ENCODE measurements at places on chromosomes 12 and 14.
A peak's percentile ranks its signal among the peaks of the same experiment; 100 is the strongest.

DNA sequence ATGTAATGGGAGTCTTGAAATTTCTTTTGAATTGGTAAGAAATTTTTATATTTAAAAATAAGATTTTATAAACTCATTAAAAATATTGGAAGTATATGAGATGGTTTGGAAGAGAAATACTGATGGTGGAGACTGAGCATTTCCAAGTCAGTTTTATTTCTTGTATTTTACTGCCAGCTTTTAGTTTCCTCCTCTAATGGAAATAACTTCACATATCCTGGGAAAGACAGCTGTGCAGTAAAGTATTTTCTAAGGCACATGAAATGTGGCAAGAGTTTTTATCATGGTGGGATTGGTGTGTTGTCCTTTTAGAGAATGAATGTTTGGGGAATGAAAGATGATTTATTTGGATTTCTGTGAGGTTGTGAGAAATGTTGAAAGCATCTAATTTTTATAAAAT lies 346.9 kb upstream of the RGS6 start:
- DNase-seq: no peak

- DNase-seq: no peak
Observed at GRCh38 chr14:59252772-59253500, 64.5 kb downstream of the DAAM1 start.

DNA sequence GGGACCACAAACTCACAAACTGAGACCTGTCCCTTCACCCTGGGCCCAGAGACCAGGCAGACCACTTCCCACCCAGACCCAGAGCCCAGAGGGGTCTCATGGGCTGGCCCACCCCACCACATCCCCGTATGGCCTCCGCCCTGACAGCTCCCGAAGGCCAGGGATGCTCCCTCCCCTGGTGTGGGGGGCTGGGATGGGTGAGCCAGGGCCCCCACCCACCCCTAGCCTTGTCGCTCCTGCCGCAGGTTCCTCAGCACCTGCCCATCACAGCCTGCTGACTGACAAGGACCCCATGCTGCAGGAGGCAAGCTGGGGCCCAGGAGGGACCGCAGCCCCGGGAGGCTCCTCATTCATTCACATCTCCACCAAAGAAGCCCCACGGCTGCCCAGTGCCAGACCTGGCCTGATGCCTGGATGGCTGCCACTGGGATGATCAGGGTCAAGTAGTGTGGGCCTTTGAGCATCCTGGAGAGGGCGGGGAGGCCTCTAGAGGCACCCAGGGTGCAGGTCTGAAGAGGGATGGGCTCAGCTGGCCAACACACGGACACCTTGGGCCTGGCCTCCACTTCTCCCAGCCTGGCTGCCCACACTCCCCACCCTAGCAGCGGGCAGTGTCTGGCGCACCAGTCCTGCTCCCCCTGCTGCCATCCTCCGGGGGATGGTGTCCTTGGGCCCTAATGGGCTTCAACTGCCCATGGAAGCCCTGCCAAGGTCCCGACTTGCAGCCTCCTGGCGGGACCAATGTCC lies 24.7 kb upstream of the GPR132 start:
- DNase-seq: no peak

- no peak for DNase-seq
Observed at GRCh38 chr14:96638041-96638855, 136.1 kb downstream of the PAPOLA start.

DNA sequence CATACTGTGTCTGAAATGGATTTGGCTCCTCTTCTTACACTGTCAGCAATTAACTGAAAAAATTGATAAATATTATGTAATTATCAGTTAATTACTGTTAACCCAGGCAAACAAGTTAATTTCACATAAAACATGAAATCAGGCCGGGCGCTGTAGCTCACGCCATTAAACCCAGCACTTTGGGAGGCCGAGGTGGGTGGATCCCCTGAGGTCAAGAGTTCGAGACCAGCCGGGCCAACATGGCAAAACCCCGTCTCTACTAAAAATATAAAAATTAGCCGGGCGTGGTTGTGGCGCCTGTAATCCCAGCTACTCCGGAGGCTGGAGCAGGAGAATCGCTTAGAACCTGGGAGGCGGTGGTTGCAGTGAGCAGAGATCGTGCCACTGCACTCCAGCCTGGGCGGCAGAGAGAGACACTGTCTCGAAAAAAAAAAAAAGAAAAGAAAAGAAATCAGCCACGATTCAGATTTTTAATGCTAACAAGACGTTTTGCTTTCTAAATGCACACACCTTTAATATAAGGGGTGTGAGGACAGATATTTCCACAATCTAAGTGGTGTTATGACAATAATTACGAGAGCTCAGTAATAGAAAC lies 473 bp upstream of the TMEM19 start:
- no peak for DNase-seq

DNA sequence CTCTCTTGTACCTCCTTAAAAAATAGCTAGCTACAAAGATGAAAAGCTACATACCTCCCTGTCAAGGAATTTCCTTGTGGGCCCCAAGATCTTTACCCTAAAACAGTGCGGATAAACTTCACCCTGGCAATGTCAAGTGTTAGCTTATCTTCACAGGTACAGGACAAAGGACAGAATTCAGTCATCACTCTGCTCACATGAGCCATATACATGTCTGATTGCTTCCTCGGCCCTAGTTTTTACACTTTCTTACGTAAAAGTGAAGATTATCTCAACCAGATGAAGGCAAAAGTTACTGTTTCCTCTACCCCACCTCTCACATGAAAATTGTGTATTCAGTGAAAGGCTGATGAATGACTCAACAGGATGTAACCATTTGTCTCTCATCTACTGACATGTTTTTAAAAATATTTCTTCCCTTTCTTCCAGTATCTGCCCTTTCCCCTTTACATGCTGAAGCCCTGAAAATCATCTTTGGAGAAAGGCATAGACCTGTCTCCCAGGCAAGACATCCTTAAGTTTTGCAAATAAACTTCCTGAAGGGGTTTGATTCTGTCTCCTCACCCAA lies 890.1 kb downstream of the GALC start:
- no peak for DNase-seq

DNA sequence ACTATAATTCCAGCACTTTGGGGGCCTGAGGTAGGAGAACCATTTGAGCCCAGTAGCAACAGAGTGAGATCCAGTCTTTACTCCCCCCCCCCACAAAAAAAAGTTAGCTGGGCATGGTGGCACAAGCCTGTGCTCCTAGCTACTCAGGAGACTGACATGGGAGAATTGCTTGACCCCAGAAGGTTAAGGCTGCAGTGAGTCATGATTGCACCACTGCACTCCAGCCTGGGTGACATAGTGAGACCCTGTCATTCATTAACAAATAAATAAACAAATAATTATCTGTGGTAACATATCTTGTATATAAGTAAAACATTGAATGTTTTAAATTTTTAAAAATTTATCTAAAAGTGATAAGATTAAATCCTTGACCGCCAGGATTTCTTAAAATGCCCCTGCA lies 4.8 kb downstream of the ENTPD5 start:
- DNase-seq: no peak

- no peak for DNase-seq
Observed at GRCh38 chr12:3935078-3935477, 61.9 kb upstream of the PARP11 start.

- no peak for DNase-seq
Observed at GRCh38 chr12:109131154-109132050, 15.0 kb downstream of the ACACB start.

DNA sequence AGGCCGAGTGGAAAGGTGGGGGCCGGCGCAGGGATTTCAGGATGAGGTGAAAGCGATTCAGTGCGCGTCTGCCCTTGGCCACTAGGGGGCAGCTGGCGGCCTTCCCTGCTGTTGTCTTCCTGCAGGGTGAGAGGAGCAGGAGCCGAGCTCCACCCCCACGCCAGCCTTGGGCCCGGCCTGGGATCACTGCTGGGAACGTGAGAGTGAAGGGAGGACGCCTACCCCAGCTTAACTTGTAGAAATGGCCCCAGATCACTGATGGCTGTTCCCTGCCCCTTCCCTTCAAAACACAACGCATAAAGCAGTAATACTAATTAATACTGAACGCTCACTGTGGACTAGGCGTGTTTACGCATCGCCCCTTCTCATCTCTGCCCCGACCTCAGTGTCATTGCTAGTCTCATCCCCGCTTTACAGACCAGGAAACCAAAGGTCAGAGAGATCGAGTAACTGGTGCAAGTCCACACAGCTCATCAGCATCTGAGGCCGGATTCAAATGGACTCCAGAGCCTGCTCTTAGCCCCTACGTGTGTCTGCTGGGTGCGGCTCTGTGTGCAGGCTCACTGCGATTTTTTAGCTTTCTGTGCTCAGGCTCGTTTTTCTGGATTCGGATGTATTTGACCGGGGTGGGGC lies 24.3 kb downstream of the MVK start:
- DNase-seq: peak; percentile 52

GRCh38 chr14:29738950-29739349 lies 188.7 kb downstream of the PRKD1 start:
- no peak for DNase-seq

DNA sequence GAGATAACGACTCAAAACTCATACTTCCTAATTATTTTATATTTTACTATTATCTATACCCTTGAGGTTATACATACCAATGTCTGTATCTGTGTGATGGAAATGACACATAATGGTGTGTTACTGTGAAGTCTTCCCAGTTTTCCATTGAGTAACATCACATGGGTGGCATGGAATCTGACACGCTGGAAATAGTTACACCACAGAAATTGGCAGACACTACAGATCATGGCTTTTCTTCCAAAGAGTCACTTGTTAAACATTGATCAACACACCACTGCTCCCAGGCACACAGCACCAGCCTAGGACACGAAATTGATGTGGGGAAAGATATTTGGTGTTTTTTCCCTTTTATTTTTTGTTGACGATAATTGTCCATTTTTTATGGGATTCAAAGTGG lies 33.0 kb upstream of the VWF start:
- DNase-seq: no peak
